Aorta (tissue), 5 donors: ENCODE measurements at places on chromosomes 3 and 15. TPM values are rescaled to one million over a fixed set of nuclear protein-coding genes. Genes with fewer than 3 reads are reported as not detected.

MST1 gene
- 5.3 TPM for total RNA-seq

DNA sequence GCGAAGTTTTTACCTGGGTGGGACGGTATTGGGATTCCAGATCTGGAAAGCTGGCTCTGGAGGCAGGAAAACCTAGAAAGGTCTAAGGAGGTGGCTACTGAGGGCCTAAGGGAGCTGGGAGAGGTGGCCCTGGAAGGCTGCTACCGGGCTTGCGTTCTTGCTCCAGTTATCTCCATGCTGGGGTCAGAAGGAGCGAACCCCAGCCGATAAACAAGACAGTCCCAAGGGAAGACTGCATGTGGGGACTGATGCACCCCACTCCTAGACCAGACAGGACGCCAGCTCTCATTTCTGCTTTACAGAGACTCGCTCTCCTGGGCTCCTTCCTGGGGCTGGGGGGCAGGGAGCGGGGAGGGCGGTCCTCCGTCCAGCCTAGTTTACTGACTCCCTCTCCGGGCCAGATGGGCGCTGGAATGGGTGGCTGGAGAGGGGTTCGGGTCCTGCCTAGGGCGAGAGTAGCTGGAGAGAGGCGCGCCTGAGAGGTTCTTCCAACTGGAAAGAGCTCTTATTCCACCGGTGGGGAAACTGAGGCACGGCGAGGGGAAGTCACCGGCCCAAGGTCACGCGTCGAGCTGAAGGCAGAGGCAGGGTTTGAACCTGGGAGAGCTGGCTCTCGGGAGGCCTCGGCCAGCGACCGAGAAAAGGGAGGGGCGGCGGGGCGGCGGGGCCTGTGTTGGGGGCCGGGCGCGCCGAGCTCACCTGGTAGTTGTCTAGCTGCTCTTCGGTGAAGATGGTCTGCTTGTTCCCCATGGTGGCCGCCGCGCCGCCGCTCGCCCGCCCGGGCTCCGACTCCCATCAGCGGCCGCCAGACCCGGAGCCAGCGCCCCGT is 565 bp downstream of the CIB2 start:
- no peak overlapping the region for H3K27ac ChIP-seq
- no peak for DNase-seq
- H3K4me1 ChIP-seq: no peaks in the 10 kb centered on the region
- peak overlapping the region; percentile 60 for H3K4me3 ChIP-seq
- H3K27me3 ChIP-seq: no peaks in the 10 kb centered on the region

BFSP2 gene
- not detected for total RNA-seq

GRCh38 chr3:182959474-182960350 is 20.6 kb downstream of the DCUN1D1 start:
- no peak overlapping the region for H3K27ac ChIP-seq
- no peak overlapping the region for H3K4me3 ChIP-seq
- no peaks in the 10 kb centered on the region for H3K4me1 ChIP-seq

- H3K4me3 ChIP-seq: no peak overlapping the region
- peaks cover 5% of the 10 kb centered on the region for H3K4me1 ChIP-seq
- H3K27ac ChIP-seq: peak overlapping the region; percentile 67
- no peaks in the 10 kb centered on the region for H3K27me3 ChIP-seq
- H3K36me3 ChIP-seq: no peaks in the 10 kb centered on the region
Observed at GRCh38 chr3:172102883-172103310, 63.5 kb downstream of the FNDC3B start.

DNA sequence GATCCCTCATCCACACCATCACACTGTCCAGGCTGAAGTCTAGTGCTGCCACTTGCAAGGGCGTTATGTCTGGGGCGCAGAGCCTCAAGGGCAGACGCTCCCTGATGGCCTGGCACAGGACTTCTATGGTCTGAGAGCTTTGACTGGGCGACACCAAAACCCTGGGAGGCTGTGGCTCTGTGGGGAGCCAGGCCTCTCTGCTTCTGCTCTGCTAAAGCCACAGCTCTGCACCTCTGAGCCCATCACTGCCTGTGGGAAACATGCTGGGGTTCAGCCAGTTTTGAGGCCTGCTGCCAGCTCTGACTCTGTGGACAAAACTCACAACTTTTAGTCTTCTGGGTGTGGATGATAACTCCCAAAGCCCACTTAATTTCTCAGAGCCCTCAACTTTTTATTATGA is 6.3 kb upstream of the LCTL start:
- no peaks in the 10 kb centered on the region for H3K4me1 ChIP-seq
- no peak for DNase-seq
- H3K4me3 ChIP-seq: no peak overlapping the region
- no peak overlapping the region for H3K27ac ChIP-seq
- no peaks in the 10 kb centered on the region for H3K36me3 ChIP-seq
- no peaks in the 10 kb centered on the region for H3K27me3 ChIP-seq

- H3K27ac ChIP-seq: no peak overlapping the region
- DNase-seq: no peak
- no peaks in the 10 kb centered on the region for H3K27me3 ChIP-seq
- H3K36me3 ChIP-seq: peaks cover 2% of the 10 kb centered on the region
- H3K4me1 ChIP-seq: no peaks in the 10 kb centered on the region
Observed at GRCh38 chr15:100944986-100945385, 25.8 kb downstream of the LRRK1 start.

DNA sequence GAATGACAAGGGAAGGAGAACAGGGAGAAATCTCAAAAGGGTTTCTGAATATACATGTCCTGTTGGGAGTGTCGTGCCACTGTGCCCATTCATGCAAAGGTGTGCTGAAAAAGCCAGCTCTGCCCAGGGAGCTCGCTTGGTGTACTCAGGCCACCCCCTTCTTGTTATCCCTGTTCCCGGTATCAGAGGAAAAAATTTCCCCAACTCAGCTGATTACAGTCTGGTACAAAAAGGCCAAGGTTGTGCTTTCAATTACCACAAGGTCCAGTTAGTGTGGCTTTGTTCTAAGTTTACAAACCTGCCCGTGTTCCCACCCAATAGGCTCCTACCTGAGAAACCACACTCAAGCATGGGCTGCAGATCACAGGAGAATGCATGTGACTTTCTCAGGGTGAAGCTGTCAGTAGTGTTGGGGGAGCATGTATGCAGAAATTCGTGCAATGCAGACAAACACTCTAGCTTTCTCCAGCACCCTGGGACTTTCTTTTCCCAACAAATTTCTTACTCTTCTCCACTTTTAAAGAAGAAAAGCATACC is 648.5 kb downstream of the NR2F2 start:
- no peak for DNase-seq
- no peaks in the 10 kb centered on the region for H3K27me3 ChIP-seq
- no peaks in the 10 kb centered on the region for H3K36me3 ChIP-seq
- H3K4me1 ChIP-seq: no peaks in the 10 kb centered on the region
- H3K4me3 ChIP-seq: no peak overlapping the region

ZNF662 gene
- 18.1 TPM for total RNA-seq

DNA sequence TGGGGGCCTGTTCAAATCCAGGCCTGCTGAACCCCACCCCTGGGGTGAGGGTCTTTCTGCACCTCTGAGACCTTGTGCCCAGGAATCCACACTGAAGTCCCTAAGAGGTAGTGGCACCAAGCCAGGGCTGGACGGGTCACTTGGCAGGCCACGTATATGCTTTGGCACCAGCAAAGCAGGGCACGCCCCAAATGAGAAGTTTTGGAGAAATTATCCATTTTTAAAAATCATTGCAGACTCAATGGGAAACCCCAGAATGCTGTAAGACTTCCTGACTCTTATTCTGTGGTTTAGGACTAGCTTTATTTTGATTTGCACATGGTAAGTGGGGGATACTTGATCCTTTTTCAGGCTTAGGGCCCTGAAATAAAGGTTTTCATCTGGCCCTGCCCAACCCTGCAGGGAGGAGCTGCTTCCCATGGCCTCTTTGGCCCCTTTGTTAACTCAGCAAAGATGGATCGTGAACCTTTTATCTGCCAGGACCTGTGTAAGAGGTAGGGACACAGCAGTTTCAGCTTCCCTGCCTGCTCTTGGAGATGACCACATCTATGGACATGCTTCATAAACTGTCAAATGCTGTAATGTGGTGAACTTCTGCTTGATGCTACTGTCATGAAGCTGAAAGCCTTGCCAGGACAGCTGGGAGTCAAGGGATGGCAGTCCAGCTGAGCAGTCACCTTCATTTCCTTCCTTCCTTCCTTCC is 88.0 kb downstream of the HMG20A start:
- H3K27me3 ChIP-seq: no peaks in the 10 kb centered on the region
- H3K4me1 ChIP-seq: no peaks in the 10 kb centered on the region
- H3K4me3 ChIP-seq: no peak overlapping the region
- no peak overlapping the region for H3K27ac ChIP-seq
